ENCODE measurements at places on chromosomes 7 and 10.

DNA sequence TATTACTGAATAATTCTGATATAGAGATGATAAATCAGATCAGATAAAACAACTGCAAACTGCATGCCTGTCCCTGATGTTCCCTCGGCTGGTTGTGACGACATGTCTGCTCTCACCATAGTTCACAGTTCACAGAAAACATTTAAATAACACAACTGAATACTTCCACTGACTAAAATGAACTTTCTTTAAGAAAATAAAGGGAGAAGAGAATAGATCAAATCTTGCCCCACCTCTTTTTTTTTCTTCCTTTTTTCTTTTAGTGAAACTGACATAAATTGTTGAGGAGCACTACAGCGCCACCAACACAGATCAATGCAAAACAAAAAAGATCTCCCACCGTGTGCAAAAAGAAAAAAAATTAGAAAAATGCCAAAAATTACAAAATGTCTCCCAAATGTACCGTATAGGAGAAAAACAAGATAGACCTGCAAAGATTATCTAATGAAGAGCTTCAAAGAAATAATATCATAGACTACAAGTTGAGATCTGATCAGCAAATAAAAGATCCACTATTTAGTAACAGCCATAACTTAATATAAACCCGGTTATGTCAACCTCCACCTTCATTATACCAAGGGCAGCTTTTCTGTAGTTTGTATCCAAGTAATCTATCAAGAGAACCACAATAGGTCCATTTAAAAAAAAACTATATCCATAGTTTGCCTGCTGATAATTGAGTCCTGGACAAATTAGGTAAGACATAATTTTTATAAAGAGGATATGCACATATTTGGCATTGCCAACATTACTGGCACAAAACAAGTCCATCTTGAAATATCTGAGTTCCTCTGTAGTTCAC is 30.7 kb upstream of the EPC1 start:
- DNase-seq = no peak

DNA sequence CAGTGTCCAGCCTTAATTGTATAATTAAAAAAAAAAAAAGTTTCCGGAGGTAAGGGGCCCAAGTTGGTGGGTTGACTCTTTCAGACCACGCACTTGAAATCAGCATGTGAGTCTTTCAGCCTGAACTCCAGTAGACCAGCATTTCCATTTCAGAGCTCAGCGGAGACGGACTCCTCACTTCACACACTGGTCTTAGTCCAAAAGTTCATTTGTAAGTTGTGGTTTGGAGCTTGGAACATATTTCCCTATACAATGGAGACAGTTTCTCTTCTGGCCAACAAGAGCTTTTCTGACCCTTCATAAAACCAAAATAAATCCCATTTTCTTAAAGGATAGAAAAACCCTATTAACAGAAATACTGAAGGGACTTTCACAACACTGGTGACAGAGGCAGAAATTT is 41.0 kb downstream of the ATXN7L1 start:
- no peak for DNase-seq

DNA sequence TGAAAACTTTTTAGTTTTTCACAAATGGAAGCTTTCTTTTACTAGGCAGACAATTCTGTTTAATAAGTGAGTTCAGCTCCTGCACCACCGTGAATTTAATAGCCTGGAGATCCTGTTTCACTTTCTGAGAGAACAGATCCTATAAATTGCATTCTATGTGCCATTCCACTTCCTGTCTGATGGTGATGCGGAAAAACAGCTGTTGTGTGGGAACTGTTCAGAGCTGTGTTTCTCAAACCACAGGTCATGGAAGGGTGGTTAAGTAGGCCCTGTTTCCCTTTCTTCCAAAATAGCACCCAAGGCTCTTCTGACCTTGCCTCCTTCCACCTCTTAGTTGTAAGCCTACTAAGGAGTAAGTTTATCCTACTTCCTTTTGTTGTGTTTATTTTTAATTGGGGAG is 97.2 kb upstream of the DKK1 start:
- no peak for DNase-seq

- no peak for DNase-seq
These were observed 1.7 kb upstream of the UPP1 start for GRCh38 chr7:48087349-48087748.

- no peak for DNase-seq
These were observed 139.9 kb downstream of the TNS3 start for GRCh38 chr7:47441796-47442604.

DNA sequence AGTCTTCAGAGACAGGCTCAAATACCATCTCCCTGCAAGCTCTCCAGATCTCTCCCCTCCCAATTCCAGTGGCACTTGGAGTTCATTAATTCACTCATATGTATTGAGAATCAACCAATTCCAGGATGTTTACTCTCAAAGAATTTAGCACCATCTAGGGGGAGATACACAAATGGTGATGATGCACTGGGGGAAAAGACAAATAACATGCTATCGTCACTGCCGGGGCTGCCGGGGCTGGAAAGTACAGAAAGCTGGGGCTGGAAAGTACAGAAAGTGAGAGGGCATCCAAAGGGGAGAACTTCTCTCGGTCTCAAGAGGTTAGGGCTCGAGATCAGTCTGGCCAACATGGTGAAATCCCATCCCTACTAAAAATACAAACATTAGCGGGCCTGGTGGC is 118.7 kb downstream of the MKX start:
- DNase-seq = no peak

GRCh38 chr10:103067484-103067883 is 125.6 kb downstream of the NT5C2 start:
- no peak for DNase-seq

GRCh38 chr10:121371836-121372235 is 226.4 kb downstream of the FGFR2 start:
- DNase-seq = no peak

- peak; percentile 71 for DNase-seq
These were observed 386 bp downstream of the ABHD11 start for GRCh38 chr7:73738220-73738611.

GRCh38 chr10:18743926-18744325 is 84.7 kb downstream of the ARL5B start:
- no peak for DNase-seq

GRCh38 chr7:81845744-81846241 is 75.9 kb upstream of the HGF start:
- DNase-seq = no peak

DNA sequence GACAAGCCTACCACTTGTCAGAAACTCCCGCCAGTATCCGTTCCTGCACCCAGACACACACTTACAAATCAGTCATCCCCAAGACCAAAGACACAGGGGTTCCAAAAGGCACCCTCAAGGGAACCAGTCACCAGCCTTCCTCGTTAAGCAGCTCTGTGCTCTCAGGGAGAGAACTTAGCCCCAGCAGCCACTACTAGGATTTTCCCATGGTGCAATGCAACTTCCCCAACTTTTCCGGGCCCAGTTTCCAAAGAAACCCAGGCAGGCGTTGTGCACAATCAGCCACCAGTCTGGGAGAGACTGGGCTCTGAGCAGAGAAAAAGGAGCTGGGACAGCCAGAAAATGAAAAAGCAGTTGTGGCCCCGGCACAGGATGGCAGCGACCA is 1.2 kb downstream of the DLG5 start:
- no peak for DNase-seq

DNA sequence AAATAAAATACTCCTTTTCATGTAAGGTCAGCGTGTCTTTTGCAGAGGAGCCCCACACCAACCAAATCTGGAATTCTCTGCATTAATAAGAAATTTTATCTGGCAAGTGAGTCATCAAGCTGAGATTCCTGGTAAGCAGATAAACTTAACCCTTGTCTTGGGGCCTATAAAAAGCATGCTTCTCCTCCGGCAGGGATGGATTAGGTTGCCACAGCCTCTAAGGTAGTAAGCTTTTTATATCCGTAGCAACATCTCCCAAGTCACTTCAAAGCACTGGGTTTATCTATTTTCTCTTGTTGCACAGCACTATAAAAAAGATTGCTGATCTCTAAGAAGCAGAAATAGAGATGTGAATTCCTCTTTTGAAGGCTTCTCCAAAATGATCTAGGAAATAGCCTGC is 202.8 kb upstream of the NOBOX start:
- no peak for DNase-seq

DNA sequence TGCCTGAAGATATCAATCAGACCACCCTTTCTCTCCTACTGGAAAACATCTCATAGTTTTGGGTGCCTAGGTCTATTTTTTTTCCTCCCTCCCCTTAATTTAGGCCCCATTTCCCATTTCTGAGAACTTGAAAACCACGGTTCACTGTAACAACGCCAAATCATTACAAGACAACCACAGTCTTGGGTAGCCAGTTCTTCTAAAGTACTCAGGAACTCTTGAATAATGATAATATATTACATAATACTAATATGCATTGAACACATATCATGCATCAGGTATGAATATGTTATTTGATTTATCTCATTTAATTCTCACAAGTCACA is 185.1 kb upstream of the ADO start:
- DNase-seq = no peak

DNA sequence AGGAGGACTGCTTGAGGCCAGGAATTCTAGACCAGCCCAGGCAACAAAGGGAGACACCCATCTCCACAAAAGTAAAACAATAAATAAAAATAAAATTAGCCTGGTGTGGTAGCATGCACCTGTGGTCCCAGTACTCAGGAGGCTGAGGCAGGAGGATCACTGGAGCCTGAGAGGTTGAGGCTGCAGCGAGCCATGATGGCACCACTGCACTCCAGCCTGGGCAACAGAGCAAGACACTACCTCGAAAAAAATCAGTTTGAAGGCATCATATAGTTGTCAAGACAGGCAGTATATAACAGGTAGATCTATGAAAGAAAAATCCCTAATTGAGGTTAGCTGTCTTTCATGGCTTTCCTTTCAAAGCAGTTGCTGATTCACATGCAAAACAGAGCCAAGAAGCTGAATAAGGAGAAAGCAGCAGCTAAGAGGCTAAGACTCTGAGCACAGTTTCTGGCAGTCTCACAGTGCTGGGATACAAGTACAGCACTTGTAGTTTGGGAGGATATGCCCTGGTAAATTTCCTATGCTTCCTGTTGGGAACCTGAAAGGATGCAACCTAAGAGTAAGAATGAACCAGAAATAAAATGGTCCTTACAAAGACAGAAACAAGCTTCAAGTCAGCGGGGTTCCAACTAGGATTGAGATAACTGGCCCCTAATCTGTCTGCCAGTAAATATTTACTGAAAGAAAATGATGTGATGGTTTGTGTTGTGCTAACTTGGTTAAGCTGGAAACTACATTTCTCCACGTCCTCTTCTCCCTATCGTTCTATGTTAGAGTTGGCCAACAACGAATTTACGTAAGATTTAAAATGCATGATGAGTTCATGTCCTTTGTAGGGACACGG is 368.5 kb upstream of the HPS1 start:
- no peak for DNase-seq

DNA sequence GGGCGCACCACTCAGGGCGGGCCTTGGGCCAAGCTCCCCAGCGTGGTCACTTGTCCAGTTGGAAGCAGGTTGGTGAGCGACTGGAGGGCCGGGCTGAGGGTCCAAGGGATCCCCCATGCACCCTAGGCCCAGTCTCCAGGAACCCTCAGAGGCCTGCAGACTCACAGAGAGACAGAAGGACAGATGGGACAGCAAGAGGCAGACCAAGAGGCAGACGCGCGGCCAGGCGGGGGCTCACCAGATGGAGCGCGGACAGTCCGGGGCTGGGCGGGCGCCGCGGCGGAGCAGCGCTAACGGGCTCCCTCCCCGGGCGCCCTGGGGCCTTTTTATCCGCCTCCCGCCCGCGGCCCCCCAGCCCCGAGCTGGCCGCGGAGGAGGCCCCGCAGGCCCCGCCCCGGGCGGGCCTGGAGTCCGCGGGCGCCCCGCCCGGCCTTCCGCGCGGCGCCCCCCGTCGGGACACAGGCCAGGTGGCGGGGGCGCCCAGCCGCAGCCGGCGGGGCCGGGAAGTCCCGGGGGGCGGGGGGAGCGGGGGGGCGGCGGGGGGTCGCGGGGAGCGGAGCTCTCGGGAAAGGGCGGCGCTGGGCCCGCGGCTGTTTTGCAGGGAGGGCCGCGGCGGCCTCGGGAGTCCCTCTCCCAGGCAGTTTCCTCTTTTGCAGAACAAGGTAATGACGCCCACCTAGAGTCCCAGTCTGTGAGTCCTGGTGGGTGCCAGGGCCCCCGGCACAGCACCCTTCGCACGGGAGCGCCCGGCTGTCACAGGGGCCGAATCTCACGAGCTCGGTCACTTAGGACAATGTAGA is at the start of gene LOXL4:
Gene LOXL4, minus strand, starts transcription at position 301 of the 800 bp plus-strand sequence. CDS start 5,175 bp downstream, outside the sequence.
- no peak for DNase-seq

- no peak for DNase-seq
These were observed 149.0 kb downstream of the TNS3 start for GRCh38 chr7:47432671-47433563.

GRCh38 chr10:35043796-35044344 is 46.3 kb downstream of the CUL2 start:
- no peak for DNase-seq

DNA sequence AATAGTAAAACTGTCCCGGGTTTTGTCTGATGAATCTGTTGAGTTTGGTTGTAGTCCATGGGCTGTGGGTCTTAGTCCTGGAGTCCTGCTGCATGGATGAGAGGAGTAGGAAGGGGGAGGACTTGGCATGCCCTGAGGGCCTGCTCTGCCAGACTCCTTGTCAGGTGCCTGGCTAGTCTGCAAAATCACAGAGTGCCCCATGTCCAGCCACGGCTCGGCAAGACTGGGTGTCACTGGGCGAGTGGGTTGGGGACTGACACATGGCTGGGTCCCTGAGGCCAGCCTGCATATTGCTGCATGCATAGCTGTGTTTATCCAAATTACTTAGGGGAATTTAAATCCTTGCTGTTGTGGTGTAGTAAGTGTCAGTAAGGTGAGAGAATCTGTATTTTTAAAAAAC is 9.7 kb downstream of the MINDY4 start:
- DNase-seq = no peak

GRCh38 chr7:36879021-36879420 is 154.7 kb upstream of the AOAH start:
- DNase-seq = no peak

DNA sequence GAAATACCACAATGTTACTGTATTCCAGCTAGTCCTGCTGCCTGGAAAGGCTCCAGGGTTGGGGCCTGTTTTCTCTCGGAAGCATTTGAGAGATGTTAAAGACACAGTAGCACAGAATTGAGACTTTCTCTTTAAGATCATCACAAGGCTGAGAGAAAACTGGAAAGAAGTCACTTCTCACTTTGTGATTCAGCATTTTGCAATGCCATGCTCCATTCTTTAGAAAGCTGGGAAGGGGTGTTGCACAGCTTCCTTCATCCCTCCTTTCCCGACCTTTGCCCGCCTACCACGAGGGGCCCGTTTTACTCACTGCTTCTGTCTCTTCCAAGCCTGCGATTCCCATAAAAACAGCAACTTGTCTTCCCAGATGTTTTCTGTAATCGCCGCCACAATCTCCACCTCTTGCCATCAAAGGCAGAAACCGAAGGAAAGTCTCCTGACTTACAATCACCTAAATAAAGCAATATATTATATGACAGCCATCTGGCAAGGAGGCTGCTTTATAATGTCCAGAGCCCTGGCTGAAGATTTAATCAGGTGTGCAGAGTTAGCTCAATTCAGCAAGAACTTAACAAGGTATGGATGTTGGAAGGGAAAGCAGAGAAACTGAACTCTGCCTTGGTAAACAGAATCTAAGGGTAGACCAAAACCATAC is 18.9 kb downstream of the NOD1 start:
- no peak for DNase-seq

GRCh38 chr7:29346231-29346978 is 151.8 kb downstream of the CHN2 start:
- DNase-seq = no peak

- DNase-seq = no peak
These were observed 1.6 kb upstream of the NRG3 start for GRCh38 chr10:81873231-81873931.
